ENCODE measurements at places on chromosomes 16 and 17.
A peak's percentile ranks its signal among the peaks of the same experiment; 100 is the strongest.

DNA sequence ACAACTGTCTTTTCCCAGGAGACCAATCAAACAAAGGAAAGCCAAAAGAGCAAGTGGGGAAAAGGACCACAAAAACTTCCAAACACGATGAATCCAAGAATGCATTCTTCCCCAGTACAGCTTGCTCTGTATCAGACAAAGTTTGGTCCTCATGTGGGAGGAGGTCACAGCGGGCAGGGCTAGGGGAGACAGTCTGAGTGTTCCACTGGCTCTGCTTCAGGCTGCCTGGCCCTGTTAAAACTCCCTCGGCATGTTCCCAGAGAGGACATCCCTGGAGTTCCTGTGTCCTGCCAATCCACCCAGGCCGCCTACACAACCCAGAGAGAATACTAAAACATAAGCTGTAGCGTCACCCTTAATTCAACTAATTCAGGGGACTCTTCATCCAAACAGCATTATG lies 415.1 kb upstream of the DYNLRB2 start:
- no peak for DNase-seq

GRCh38 chr16:22721511-22722100 lies 92.4 kb upstream of the HS3ST2 start:
- DNase-seq: peak; percentile 66

DNA sequence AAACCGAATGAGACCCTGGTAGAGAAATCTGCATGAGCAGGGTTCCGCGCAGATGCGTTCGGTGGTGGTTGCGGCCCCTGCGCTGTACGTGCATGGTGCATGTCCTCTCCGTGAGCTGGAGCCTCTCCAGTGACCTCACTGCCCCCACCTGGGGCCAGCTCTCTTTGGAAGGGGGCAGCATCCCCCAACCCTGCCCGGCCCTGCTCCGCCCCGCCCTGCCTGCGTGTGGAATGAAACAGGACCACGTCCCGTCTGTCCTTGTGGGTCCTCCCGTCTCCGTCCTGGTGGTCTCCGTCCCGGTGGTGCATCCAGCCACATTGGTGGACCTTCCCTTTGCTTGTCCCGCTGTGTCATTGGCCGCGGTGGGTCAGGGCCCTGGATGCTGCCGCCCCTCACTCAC lies 84.9 kb downstream of the AMFR start:
- no peak for DNase-seq

DNA sequence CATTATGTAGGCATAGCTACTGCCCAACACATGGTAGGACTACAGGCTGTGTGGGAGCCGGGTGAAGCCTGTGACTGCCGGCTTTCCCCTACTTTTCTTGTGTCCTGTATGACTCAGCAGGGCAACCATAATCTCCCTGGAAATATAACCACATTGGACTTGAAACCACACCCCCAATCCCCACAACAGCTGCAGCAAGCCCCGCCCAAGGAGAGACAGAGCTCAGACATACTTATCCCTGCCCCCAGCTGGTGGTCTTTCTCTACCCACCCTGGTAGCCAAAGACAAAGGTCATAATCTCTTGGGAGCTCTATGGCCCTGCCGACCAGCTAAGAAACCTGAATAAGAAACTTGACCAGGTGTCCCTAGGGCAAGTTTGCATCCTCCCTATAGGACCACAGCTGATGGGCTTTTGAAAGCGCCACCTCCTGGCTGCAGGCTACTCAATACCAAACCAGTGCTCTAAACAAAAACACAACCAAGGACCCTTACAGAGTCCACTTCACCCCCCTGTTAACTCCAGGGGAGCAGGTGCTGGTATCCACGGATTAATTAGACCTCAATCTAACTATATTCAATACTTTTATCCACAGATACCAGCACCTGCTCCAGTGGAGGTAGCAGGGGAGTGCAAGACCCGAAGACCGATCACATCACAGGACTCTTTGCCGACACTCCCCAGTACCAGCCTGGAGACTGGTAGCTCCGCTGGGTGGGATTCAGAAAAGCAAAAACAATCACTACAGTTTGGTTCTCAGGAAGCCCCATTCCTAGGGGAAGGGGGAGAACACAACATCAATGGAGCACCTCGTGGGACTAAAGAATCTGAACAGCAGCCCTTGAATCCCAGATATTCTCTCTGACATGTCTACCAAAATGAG lies 91.2 kb downstream of the IRX5 start:
- no peak for DNase-seq

GRCh38 chr16:20911361-20911760 lies 10.8 kb downstream of the LYRM1 start:
- DNase-seq: no peak

DNA sequence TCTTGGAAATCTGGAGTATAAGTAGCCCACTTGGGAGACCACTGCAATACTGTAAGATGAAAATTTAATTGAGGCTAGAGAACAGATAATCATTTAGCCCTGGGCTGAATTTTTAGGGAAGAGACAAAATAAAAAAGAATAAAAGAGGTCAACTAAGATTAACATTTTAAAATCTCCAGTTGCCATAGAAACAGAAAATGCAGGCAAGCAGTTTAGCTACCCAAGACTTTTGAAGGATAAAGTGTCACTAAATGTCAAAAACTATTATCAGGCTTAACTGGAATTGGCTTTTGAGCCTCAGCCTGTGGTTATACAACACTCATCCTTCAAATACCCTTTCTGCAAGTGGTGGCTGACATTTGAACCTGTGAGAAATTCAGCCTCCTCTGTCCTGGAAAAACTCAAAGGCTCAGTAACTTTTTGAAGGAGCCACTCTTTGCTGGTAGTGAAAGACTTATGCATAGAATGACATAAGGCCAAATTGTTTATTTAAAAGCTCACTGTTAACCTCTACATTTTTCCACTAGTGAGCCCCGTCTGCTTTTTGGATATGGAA lies 220.7 kb upstream of the KCNJ16 start:
- DNase-seq: no peak

GRCh38 chr17:74163271-74163821 lies 40.1 kb upstream of the RPL38 start:
- DNase-seq: no peak

- peak; percentile 42 for DNase-seq
These were observed 108.5 kb downstream of the RAB11FIP4 start for GRCh38 chr17:31499771-31500554.

- DNase-seq: no peak
These were observed 32.8 kb downstream of the DHX38 start for GRCh38 chr16:72126429-72126765.

DNA sequence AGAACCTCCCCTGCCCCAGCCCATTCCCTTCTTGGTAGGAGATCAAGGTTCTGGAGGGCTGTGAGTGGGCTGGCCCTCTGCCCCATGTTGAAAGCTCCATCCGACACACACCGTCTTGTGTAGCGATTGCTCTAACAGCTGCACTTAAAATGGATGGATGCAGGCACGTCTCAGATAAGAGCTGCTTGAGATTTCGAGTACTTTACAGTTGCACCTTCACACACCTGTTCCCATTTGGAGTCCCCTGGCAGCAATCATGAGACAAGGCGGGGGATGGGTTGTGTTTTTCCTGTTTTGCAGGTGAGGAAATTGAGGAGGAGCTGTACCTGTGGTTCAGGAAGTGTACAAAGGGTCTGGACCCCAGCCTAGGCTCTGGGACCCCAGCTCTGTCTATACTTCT lies 25.6 kb upstream of the TAC4 start:
- peak; percentile 99 for DNase-seq

- no peak for DNase-seq
These were observed 30.0 kb downstream of the SOX9 start for GRCh38 chr17:72150632-72151460.

GRCh38 chr16:7713244-7713643 lies 380.6 kb downstream of the RBFOX1 start:
- no peak for DNase-seq

- DNase-seq: no peak
These were observed 27.8 kb downstream of the AXIN1 start for GRCh38 chr16:324451-325334.

GRCh38 chr17:81512562-81513371 lies at the start of gene ACTG1:
Gene ACTG1, minus strand, starts transcription at chr17:81512799. Its CDS starts 445 bp downstream, at chr17:81512354.
- DNase-seq: peak; percentile 54

GRCh38 chr16:183005-183404 lies 2.7 kb downstream of the HBQ1 start:
- no peak for DNase-seq

GRCh38 chr16:48381201-48381600 lies 4.0 kb downstream of the SIAH1 start:
- DNase-seq: no peak

- no peak for DNase-seq
These were observed 996 bp downstream of the SUMO2 start for GRCh38 chr17:75181608-75182318.

- no peak for DNase-seq
These were observed 3.8 kb upstream of the SLC47A2 start for GRCh38 chr17:19720210-19720475.

DNA sequence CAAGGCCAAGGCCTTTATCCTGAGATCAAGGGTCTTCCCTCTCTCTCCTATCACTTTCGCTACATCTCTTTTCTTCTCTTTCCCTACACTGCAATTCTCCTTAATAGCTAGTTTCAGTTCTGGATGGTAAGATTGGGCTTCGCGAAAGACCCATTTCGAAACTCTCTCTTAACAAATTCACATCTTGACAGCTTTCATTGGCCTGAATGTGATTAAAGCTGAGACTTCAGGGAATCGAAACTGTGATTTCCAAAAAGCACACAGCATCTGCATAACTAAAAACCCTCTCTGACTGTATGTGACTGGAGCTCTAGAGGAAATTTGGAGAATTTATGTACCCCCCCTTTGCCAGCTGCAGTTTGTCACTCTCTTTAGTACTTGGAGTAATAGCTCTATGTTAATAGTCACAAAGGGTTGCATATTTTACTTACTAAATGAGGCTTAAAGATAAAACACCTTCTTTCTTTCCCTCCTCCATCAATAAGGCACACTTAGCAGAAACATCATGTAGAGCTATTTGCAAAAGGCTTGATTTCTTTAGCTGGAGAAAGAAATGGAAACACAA lies 105.3 kb upstream of the FAM20A start:
- DNase-seq: no peak

DNA sequence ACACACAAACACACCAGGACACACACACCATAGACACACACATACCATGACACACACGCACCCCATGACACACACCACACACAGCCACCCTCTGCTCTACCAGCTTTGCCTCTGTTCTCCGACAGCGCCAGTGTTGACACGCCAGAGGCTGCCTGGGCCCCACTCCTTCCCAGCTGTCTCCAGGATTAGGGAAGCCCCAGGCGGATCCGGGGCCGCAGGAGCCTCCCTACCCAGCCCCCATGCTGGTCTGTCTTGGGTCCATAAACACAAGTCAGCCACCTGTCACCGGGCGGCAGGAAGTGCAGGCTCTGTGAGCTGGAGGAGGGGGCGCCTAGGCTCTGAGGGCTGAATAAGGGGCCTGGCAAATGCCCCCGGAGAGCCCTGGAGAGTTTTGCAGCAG lies 10.5 kb downstream of the TBC1D16 start:
- DNase-seq: no peak

- DNase-seq: no peak
These were observed 165.8 kb downstream of the CHD9 start for GRCh38 chr16:53220585-53220984.

GRCh38 chr17:4777969-4778760 lies 6.5 kb downstream of the TM4SF5 start:
- DNase-seq: no peak

DNA sequence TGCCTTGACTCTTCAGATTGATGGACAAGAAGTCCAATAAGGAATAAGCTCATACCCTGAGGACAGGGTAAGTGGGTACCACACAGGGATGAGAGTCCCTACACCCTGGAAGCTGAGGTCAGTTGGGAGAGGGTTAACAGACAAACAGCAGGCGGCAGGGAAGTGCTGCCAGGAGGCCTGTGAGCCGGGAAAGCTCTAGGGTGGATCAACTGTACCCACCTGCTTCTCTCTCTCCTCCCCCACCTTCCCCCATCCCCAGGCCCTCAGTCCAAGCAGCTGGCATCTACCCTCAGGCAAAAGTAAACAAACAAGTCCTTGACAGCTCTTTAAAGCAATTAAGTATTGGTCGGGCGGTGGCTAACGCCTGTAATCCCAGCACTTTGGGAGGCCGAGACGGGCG lies 20.7 kb upstream of the MYLK3 start:
- DNase-seq: peak; percentile 81

DNA sequence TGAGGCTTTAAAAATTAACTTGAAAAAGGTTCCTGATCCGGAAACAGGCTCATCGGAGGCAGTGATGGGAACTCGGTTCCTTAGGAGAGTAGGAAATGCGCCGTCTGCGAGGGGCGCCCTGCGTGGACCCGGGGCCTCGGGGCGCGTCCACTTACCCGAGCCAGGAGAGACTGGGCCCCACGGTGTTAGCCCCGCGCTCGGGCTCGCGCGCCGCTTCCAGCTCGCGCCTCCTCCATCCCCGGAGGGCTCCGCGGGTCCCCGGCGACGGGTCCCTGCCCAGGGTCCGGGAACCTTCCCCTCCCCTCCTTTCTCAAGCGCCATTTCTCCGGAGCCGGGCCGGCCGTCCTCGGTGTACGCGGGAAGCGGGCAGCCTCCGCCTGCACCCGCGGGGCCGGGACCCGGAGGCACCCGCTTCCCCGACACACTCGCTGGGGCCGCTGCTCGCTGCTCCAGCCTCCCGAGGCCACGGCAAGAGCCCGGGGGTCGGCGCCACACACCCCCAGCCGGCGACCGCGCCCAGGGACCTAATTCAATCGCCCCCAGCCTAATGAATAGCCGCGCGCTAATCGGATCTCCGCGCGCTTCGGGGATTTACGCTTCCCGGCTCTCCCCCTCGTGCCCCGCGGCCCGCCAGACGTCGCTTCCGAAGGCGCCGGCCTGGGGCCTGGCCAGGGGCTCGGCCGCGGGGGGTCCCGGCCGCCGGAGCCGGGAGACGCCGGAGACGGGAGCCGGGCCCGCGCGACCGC lies 2.2 kb upstream of the BAHCC1 start:
- no peak for DNase-seq

- no peak for DNase-seq
These were observed 14.6 kb downstream of the ANKRD40 start for GRCh38 chr17:50693036-50693682.

DNA sequence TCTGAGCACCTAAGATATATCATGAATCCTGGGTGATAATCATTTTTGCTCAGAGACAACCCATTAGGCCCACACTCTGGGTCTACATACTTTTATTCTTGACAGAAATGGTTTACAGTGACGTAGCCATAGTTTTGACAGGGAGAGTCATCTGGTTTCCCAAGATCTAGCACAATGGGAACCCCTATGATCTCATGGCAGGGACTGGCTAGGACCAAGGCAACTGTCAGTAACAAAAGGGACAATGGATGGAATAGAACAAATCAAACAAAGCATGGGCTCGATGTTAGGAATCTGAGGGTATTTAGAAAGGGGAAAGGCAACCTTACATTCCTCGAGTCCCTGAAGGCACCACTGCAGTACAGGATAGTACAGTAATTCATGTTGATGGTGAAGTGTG lies 20.5 kb downstream of the CFAP97D1 start:
- no peak for DNase-seq
